CD4-positive, alpha-beta T cell treated with Interleukin-1 beta for 1 hour (primary cell): ENCODE measurements at places on chromosomes 12 and 14.

DNA sequence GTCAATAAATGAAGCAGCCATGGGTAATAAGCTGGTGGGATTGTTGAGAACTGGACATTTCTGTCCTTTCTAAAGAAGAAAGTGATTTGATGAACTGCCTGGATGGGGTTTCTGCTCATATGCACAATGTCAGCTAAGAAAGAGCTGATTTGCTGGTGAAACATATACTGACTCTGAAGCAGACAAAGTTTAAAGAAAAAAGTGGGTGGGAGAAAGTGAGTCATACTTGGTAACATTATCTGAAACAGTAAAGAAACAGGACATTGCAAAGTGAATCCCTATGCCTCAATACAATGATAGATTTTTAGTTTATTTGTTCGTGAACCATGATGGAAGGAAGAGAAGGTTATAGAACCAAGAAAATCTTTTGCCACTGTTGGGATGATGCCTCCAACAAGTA is 95.6 kb upstream of the DNM1L start:
- no peak for DNase-seq

DNA sequence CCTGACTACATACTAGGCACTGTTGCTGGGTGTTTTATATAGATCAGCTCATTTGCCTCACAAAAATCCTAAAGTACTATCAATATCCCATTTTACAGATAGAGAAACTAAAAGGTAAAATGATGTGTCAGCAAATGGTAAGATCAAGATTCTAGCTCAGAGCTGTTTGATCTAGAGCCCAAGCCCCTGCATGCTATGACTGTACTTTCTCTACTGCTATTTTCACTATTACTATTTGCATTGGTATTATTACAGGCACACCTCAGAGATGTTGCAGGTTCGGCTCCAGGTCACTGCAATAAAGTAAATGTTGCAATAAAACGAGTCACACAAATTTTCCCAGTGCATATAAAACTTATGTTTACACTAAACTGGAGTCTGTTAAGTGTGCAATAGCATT is 10.9 kb downstream of the ISCU start:
- DNase-seq: no peak

GRCh38 chr12:47276621-47277309 is 197.0 kb upstream of the AMIGO2 start:
- peak; percentile 68 for DNase-seq

GRCh38 chr14:56801920-56802319 is 8.4 kb downstream of the OTX2 start:
- DNase-seq: no peak

DNA sequence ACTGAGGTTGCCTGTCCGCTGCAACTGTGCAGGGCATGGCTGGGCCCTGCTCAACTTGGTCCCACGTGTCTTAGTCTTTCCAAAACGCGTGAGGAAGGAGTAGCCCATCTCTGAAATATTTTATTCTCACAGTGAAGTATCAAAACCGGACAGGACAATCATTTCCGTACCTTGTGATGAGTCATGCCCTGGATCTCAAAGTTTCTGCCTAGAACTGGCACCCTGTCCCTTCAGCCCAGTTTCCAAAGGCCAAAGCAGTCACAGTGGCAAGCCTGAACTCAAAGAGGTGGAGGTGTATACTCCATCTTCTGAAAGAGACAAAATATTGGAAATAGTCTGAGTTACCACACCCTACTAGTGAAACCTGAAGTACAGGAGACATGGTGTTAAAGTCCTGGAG is 28.5 kb upstream of the SRGAP1 start:
- DNase-seq: no peak

GRCh38 chr14:35910191-35910590 is 84.1 kb downstream of the BRMS1L start:
- DNase-seq: no peak

- DNase-seq: no peak
These were observed 49.8 kb downstream of the EID3 start for GRCh38 chr12:104353012-104353981.

DNA sequence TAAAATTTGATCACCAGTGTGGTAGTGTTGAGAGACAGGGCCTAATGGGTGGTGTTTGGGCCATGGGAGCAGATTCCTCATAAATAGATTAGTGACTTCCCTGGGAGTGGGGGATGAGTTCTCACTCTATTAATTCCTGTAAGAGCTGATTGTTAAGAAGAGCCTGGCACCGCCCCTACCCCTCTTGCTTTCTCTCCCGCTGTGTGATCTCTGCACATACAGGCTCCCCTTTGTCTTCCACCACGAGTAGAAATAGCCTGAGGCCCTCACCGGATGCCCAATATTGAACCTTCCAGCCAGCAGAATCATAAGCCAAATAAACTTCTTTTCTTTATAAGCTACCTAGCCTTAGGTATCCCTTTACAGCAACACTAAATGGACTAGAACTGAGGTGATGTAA is 31.9 kb upstream of the CAND1 start:
- no peak for DNase-seq

- DNase-seq: peak; percentile 4
These were observed 149.2 kb upstream of the FBXO33 start for GRCh38 chr14:39581474-39581873.

DNA sequence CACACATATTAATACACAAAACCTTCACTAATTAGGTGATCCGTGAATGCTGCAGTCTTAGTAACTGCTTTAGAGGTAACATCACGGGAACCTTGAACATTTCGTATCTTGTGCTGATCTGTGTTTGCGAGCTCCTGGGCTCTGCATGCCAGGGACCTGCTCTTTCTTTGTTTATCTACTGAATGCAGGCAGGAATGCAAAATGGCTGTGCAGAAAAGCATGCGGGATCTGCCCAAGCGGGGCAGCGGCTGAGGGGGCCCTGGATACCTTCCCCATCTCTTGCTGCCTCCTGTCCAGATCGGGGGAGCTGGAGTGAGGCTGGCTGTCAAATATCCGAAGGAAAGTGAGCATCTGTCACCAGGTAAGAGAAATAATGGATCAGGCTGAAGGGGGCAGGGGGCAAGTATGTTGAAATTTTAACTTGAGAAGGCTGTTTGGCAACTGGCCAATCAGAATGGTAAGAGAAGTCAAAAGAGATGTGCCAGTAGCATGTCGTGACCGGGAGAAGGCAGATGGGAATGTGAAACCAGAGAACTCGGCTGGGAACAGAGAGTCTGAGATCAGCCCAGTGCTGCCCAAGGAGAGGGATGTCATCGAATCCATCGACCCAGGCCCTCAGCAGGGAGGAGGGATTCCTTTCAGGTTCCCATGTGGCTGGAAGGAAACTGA is 191.4 kb downstream of the TTC7B start:
- no peak for DNase-seq

GRCh38 chr12:46419675-46420074 is 47.1 kb upstream of the SLC38A2 start:
- no peak for DNase-seq

- DNase-seq: no peak
These were observed 14.8 kb upstream of the DYRK2 start for GRCh38 chr12:67633708-67634107.

- DNase-seq: no peak
These were observed 132.5 kb downstream of the FOXN3 start for GRCh38 chr14:89284333-89285058.

GRCh38 chr12:123996581-123996980 is 23.6 kb downstream of the ZNF664 start:
- DNase-seq: no peak

DNA sequence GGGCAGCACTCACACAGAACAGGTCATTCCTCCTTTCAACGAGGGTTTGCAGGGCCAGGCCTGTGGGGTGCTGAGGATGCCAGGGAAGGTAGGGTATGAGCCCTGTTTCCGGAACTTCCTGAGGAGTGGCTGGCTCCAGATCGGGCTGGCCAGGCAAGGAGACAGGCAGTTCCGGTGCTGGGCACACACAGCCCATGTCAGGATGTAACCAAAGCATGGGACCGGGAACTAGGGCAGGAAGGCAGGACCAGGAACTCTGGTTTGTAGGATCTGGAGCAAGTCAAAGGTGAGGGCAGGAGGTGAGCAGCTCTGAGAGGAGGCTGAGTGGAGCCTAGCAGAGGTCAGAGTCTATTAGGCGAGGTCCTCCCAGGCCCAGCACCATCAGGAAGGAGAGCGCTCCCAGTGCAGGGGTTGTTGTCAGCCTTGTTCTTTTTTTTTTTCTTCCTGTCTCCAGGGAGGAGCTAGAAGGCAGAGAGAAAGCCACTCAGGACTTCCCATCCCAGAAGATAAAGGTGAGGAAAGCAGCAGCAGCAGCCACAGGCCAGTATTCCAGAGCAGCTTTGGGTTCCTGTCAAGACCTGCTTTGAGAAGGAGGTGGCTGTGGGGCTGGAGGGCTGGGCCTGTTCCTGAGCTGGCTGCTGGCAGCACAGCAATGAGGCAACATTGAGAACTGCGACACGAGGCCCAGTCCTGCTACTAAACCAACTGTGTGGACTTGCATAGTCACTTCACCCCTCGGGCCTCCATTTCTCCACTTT is 49.0 kb upstream of the PTGR2 start:
- DNase-seq: no peak

DNA sequence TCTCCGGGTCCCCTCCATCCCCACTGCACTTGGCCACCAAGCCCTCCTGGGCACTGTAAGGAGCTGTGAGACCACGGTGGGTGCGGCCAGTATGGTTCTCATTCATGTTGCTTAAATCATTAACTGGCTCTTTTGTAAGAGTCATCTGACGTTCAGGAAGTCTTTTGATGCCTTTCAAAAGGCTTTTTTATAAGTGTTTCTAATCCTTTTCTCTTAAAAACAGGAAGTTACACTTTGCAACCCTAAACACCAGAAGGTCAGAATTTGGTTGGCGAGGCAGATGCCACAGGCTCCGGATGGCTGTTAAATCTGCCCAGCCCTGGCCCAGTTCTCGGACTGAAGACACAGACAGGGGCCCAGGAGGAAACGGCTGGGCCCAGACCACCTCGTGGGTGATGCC is 26.1 kb upstream of the DIO3 start:
- DNase-seq: peak; percentile 14

DNA sequence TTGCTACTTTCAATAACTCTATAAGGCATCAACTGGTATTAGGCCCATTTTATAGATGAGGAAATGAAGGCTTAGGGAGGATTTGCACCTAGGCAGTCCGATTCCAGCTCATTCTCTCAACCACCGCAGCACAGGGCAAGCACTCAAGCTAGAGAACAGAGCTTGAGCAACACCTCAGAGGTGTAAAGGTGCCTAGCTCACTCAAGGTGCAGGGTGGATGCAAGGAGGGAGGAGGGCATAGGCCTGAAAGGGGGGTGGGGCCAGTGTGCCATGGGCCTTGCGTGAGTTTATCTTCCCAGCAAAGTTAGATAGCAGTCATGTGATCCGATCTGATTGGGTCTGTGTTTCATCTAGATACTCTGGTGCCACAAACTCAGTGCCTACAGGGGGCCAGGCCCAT is 10.2 kb upstream of the EMP1 start:
- no peak for DNase-seq

DNA sequence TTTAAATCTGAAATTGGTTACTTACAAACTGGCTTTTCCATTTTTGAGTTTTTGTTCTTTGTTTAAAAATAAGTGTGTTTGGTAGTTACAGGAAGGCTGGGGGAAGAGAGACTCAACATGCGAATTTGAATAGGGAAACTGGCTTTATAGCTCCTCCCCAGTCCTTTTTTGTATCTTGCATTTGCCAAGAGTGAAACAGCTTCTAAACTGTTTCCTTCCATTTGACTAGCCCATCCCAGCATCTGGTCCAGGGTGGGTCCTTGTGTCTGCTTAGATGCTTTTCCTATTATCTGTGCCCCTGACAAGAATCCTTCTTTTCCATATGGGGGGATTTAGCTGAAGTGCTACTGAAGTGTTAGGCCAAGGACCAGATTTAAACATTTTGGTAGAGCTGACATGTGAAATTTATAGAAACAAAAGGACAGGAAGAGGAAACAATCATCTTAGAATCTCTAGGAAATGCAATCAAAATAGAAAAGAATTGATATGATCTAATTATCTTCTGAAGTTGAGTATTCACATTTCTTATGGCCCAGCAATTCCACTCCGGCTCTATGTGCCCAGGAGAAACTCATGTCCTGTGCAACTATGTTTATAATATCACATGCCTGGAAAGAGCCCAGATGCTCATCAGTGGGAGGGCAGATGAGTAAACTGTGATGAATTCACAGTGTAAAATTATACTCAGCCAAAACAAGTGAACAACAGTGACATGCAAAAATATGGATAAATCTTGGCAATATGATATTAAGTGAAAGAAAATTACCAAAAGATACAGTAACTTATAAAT is 7.4 kb downstream of the SMOC1 start:
- DNase-seq: no peak

- no peak for DNase-seq
These were observed 25.7 kb downstream of the C14orf132 start for GRCh38 chr14:96064866-96065265.

GRCh38 chr14:77097006-77097699 is 905 bp upstream of the CIPC start:
- no peak for DNase-seq

- DNase-seq: no peak
These were observed 1.7 kb downstream of the LTBP2 start for GRCh38 chr14:74610199-74610865.

DNA sequence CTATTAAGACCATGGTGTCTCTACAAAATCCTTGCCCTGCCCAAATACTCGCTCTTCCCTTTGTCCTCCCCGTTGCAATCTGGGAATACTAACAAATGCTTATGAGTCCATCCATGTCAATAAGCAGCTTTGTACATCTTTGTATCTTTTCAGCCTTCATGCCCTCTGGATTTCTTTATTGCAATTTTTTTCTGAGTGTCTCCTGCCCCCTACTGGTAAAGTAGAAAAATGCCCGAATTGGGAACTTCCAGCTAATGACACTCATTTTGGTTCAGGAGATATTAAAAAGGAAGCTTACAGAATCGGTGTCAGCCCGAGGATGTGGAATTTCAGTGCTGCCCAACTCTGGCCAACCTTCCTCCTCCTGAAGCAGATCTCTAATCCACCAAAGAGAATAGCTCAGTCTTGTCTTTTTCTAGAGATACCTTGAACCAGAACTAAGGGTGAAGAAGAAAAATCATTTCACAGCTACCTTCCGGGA is 46.0 kb downstream of the SH2B3 start:
- peak; percentile 81 for DNase-seq

DNA sequence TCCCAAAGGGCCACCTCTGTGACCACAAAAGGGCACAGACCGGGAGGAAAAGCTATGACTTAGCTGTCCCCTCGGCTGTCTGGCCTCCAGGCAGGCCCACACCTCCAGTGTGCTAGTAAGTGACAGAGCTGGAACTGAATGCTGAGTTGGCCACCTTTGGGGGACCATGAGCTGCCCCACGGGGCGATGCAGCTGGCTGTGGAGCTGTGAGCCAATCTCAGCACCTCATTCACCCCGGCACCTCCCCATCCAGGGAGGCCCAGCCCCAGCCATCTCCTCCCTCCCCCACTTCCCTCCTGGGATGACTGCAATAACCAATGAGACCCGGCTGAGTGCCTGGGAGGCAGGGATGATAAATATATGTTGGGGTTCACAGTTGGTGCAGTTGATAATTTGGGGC is 12.2 kb upstream of the TESC start:
- DNase-seq: no peak

- DNase-seq: no peak
These were observed 257.6 kb downstream of the EGLN3 start for GRCh38 chr14:33693237-33693636.

- DNase-seq: no peak
These were observed 54.8 kb downstream of the GOLGA5 start for GRCh38 chr14:92848887-92849286.

- no peak for DNase-seq
These were observed 99.7 kb upstream of the C14orf180 start for GRCh38 chr14:104479901-104480300.
